ENCODE measurements at places on chromosomes 12 and 14. TPM values are rescaled to one million over a fixed set of nuclear protein-coding genes. Genes with fewer than 3 reads are reported as not detected.

Gene ERP27
- not detected for total RNA-seq

Gene RTN1
- 66.5 TPM for total RNA-seq

Gene RABGGTA
- total RNA-seq, result 44.7 TPM

Gene ST8SIA1
- total RNA-seq, result 6.4 TPM

Gene YY1
- 52.3 TPM for total RNA-seq

Gene ETV6
- total RNA-seq, result 58.4 TPM

Gene OR4K14
- not detected for total RNA-seq

Gene PAPLN
- 10.0 TPM for total RNA-seq

Gene SLC17A8
- not detected for total RNA-seq

Gene KLRC3
- total RNA-seq, result 0.68 TPM

Gene RNASE3
- total RNA-seq, result not detected

Gene OAS1
- total RNA-seq, result 9.4 TPM

DNA sequence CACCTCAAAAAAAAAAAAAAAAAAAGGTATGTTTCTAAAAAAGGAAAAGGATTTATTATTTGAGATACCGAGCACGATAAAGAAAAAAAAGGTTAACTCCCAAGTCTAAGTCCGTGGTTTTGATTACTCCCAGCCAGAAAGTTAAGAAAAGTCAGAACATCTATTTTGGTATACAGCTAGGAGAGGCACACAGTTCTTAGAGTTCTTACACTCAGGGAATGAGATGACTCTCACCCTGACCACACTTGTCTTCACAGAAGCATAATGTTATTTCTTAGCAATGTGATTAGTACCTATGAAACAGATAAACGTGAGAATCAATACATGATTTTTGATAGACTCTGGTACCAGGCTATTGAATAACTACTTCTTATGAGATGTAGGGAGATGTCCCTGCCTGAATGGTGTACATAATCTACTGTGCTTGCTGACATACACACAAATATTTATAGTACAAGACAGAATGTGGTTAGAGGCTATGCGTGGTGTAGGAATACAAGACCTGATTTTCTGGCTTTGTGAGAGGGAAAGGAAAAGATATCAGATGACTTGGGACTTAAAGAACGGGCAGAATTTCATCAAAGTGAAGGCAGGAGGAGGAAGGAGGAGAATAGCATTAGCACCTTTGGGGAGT lies 31.6 kb downstream of the LIMA1 start:
- no peak for DNase-seq

- no peak for DNase-seq
Measured at GRCh38 chr12:6282453-6282840, 28.0 kb upstream of the PLEKHG6 start.

GRCh38 chr12:70365648-70366518 lies at the start of gene KCNMB4:
KCNMB4 (plus strand) TSS chr12:70366290; CDS start chr12:70366735, 445 bp downstream.
- no peak for DNase-seq

- no peak for DNase-seq
Measured at GRCh38 chr12:51872689-51872981, 15.3 kb upstream of the ANKRD33 start.

DNA sequence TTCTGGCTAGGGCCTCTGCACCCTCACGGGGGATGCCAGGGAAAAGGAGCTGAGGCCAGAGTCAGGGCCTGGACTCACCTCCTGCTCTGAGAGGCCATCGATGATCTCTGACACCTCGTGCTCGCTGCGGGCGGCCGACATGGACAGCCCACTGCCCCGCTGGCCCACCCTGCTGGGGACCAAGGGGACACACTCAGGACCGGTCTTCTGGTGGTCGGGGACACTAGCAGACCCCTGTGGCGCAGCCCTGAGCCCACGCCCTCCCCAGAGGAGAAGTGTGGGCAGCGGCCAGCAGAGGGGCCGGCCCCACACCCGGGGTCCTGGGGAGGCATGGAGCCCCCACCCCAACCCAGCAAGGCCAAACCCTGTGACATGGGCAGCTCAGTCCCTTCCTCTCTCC lies 134.6 kb downstream of the RFLNA start:
- DNase-seq, result no peak

- no peak for DNase-seq
Measured at GRCh38 chr12:15520083-15520482, 197.8 kb downstream of the PTPRO start.

DNA sequence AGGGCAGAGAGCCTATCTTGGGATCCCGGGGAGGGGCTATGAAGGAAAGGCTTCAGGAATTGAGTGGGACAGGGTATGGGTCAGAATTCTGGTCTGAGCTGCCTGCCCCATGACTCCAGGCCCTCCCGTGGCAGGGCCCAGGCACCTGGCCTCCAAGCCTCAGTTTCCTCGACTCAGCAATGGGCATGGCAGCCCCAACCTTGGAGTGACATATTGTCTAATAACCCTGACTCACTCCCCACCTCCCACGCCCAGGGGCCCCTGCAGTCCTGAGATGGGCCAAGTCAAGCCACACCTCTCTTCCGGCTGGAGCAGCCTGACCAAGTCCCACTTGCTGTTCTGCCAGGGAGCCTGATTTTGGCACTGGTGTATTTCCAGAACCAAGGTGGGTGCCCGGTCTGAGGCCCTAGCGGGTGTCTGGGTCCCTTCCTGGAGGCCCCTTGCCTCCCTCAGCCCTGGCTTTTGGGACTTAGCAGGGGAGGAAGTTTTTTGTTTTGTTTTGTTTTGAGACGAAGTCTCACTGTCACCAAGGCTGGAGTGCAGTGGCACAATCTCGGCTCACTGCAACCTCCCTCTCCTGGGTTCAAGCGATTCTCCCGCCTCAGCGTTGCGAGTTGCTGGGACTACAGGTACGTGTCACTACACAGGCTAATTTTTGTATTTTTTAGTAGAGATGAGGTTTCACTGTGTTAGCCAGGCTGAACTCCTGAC lies 40.3 kb upstream of the RCOR1 start:
- no peak for DNase-seq

DNA sequence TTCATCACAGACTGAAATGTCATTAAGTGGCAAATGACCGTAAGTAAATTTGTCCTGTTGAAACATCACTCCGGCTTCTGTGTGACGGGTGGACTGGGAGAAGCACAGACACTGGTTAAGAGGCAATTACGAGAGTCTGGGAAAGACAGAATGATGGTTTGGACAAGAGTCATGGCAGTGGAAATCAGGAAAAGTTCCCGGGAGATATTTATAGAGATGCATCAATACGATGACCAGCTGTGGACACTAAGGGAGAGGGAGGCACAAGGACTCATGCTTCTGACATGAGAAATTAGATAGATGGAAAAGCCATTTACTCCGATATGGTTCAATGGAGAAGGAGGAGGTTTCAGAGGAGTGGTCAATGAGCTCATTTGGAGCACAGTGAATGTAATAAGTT lies 27.3 kb downstream of the CKAP4 start:
- DNase-seq, result no peak

DNA sequence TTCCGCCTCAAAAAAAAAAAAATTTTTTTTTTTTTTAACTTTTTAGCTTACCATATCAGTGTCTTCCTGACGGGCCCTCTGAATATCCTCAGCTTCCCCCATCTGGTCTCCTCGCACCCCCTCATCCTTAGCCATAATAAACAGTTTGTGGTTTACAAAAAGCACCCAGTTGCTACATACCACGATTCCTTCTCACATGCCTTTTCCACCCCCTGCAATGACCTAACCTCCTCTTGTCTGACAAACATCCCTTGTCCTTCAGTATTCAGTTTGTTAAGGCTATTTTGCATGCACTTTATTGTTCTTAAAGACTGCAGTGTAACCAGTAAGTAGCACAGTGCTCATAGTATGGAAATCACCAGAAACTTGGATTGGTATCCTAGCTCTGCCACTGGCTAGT lies 88.5 kb downstream of the PPM1H start:
- DNase-seq, result no peak

DNA sequence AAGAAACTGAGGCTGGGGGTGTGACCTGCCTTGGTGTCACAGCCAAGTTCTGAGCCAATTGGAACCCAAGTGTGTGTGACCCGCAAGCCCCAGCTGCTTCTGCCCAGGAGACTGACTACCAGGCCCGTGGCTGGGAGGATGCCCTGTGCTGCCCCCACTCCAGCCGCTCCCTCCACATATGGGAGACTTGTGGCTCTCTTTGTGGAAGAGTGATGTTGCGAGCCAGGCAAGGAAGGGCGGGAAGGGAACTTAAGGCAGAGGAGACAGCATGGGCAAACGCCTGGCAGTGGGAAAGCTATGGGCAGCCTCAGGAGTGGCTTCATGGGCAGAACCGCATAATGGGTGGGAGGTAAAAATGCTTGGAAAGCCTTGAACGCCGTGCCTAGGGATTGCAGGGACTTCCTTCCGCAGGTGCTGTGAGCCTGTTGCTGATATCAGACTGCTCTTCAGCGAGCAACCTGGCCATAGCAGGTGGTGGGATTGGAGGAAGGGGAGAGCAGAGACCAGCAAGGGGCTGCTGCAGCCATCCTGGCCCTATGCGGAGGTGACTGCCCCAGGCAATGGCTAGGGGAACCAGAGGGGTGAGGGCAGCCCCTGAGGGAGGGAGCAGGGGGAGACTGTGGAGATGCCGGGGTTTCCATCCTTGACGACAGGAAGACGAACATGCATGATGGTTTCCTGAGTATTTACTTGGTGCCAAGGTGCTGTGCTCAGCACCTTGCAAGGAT lies 115.7 kb downstream of the LGMN start:
- no peak for DNase-seq

DNA sequence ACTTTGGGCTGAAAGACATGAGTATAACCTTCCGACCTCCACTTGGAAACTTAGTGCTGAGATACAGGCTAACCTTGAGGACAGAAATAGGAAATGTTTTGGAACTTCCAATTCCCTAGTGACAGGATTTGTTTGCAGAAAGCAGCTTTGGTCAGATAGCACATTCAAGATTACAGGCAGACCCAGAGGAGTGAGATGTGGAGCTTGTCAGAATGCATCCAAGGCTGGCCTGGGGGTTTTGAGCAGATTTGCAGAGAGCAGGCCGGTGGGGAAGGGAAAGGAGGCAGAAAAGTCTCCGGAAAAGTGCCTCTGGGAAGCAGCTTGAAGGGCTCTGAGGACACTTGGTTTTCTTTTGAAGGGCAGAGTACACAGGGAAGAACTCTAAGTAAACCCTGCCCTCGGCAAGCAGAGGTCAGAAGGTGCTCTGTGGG lies 180.3 kb downstream of the ETV6 start:
- DNase-seq, result no peak

- no peak for DNase-seq
Measured at GRCh38 chr12:130026608-130027176, 122.9 kb upstream of the TMEM132D start.

GRCh38 chr14:49944501-49944900 lies 51.6 kb downstream of the ARF6 start:
- no peak for DNase-seq

GRCh38 chr12:127280393-127281275 lies 986.3 kb upstream of the TMEM132C start:
- DNase-seq, result no peak

DNA sequence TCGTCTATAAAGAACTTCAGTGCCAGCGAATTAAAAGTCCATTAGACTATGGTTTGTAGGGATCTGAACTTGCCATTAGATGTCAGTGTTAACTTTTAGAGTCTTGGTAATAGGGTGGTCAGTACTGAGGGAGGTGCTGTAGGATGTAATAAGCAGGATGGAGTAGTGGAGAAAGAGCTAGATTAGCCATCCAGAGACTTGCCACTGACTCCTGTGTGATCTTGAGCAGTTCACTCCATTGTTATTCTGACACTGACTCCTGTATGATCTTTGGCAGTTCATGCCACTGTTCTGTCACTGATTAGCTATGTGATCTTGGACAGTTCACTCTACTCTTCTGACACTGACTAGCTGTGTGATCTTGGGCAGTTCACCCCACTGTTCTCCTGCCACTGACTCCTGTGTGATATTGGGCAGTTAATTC lies 133.6 kb downstream of the TTLL5 start:
- DNase-seq, result no peak

GRCh38 chr12:89783359-89784060 lies 74.9 kb upstream of the ATP2B1 start:
- no peak for DNase-seq

DNA sequence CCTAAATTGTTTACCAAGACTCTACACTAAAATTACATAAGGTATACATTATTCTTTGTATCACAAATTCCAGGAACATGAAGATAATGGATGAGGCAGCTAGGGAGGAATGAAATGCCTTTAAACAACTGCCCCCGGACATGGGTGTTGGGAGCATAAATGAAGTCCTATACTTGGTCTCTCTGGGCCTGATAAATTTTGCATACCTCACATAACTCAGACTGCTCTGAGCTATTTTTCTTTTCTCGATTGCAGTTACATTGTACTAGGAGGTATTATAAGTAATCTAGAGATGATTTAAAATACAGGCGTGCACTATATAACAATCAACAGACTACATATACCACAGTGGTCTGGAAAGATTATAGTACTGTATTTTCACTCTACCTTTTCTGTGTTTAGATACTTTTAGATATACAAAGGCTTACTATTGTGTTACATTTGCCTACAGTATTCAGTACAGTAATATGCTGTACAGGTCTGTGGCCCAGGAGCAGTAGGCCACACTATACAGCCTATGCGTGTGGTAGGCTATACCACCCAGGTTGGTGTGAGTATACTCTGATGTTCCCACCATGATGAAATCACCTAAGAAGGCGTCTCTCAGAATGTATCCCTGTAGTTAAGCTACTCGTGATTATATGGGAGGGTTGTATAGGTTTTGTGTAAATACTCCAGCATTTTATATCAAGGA lies 14.3 kb downstream of the FNTB start:
- DNase-seq, result no peak

- DNase-seq, result no peak
Measured at GRCh38 chr12:77070800-77071449, 5.6 kb upstream of the E2F7 start.

Data from thoracic aorta (tissue), 2 donors.